AG10803 (cell line): ENCODE measurements at places on chromosomes 4 and X.

- peak; percentile 2 for DNase-seq
Measured at GRCh38 chr4:95547715-95548471, 880 bp downstream of the UNC5C start.

GRCh38 chrX:13955095-13955647 lies 74.5 kb downstream of the GEMIN8 start:
- no peak for DNase-seq

DNA sequence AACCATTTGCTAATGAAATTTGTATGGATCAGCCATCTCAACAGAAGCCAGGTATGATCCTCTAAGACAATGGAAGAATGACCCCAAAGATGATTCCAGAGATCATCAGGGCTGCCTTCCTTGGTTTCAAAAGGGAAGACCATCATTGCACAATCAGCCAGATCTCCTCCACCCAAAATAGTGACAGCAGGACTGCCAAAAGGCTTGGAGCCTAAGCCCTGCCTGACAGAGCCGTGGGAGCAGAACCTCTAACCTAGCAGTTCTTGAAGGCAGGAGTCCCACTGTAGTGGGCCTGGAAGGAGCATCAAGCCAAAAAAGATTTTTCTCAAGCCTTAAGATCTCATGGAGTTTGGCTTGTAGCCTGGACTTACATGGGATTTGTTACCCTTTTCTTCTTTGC lies 226.0 kb downstream of the RASL11B start:
- peak; percentile 3 for DNase-seq

DNA sequence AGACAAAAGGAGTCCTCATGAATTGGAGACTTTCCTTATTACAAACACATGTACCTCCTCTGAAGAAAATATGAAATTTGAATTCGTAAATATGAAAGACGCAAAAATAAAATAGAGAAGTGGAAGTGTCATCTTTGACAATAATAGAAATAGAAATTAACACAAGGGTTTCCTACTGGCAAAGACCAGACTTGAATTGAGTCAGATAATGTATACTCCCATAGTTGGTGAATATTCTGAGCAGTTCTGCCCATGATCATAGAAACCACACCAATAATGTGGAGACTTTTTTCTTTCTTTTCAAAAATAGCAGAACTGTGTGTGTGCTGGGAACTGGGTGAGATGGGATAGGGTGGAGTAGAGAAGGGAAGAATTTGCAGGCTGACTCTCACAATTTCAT lies 277.7 kb upstream of the TET2 start:
- no peak for DNase-seq

- no peak for DNase-seq
Measured at GRCh38 chrX:112066813-112067212, 15.8 kb downstream of the TRPC5 start.

DNA sequence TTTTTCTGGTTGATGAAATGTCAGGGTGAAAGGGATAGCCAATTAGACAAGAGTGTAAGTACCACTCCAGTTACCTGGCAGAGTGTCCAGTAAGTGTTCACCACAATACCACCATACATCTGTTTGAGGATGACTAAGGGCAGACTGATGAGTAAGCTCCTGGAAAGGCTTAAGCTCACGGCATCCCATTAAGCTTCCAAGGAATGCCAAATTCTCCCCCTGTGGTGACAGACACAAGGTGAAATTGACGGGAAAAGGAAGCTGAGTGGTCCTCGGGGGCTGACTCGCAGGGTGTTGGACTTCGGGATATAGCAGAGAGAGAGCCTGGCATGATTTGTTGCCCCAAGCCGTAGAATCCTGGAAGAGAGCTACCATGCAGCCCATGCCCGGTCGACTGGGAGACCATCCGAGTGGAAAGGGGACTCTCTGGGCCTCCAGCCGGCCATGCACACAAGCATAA lies 7.6 kb upstream of the BST1 start:
- DNase-seq: peak; percentile 99

DNA sequence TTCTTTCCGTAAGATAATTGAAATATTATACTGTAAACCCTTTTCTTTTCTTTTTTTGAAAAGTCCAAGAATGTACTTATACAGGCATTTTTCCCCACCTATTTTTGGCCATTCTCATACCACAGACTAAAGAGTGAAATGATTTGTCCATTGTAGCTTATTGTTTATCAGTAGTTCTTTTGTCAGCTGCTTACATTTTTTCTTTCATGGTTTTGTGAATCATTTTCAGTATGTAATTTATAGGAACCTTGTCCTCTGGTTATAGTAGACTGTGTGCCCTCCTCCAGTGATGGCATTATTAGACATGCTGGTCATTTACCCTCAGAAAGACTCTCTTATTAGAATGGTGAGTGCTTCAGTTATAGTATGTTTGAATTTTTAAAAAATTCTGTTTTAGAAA lies 56.7 kb downstream of the CCKAR start:
- no peak for DNase-seq

DNA sequence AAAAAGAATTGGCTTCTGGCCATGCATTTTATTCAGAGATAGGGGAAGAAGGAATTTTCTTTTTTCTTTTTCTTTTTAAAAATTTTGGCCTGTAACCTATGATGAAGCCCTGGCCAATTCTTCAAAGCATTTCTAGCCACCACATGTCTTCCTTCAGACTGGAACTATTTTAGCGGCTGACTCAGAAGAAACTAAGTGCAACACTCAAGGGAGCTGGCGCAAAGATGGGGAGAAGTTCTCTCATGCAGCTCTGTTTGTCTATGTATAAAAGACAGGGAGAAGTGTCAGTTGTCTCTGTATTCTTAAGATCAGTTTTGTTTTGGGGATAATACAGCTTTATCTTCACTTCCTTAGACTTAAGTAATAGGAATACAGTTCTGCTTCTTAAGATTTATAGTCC lies 46.1 kb downstream of the MBNL3 start:
- peak; percentile 32 for DNase-seq

GRCh38 chrX:106201502-106202178 lies 33.5 kb downstream of the PWWP3B start:
- DNase-seq: no peak

- DNase-seq: peak; percentile 88
Measured at GRCh38 chr4:128393101-128393704, 105.6 kb upstream of the PGRMC2 start.

DNA sequence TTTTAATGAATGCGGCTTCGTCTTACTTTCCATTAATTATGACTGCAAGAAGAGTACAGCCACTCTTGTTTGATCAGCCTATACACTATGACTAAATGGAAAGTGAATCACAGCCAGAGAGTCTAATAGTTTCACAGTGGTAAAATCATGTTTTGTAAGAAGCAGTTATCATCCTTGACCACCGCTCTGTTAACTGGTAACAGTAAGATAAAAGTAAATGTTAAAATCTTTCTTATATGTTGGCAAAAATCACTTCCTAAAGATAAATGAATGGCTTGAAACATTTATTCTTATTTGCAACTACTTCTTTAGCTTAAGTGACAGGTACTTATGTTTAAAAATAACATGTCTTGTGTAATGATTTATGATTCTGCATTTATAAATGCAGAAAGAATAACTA lies 13.2 kb downstream of the GALNT7 start:
- DNase-seq: peak; percentile 38

- no peak for DNase-seq
Measured at GRCh38 chrX:12985331-12985730, 10.4 kb downstream of the TMSB4X start.
